ENCODE measurements at places on chromosomes 13 and 19. TPM values are rescaled to one million over a fixed set of nuclear protein-coding genes. Genes with fewer than 3 reads are reported as not detected.

DNA sequence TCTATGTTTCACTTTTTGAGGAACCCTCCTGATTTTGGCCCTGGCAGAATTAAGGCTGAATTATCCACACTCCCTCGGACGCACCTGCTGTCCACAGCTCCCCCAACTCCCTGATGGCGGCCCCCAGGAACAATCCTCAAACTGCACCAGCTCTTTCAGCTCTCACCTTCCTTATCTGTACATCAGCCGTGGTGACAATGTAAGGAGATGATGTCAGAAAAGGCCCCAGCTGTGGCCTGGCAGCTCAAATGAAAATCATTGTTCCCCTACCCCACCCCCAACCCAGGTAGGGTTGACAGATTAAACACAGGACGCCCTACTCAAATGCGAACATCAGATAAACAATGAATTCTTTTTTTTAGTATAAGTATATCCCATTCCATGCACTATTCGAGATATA lies 35.0 kb upstream of the KLF2 start:
- no peak for DNase-seq
- H3K27ac ChIP-seq: no peak overlapping the region
- peaks cover 28% of the 10 kb centered on the region for H3K4me1 ChIP-seq
- peaks cover 15% of the 10 kb centered on the region for H3K27me3 ChIP-seq
- H3K36me3 ChIP-seq: no peaks in the 10 kb centered on the region

Gene POLD1
- 37.2 TPM for total RNA-seq

Gene DLL3
- 1.00 TPM for total RNA-seq

Gene KLK6
- total RNA-seq: not detected

Gene TNNI3
- total RNA-seq: not detected

- H3K27me3 ChIP-seq: no peaks in the 10 kb centered on the region
- no peaks in the 10 kb centered on the region for H3K36me3 ChIP-seq
- no peak overlapping the region for H3K27ac ChIP-seq
- peak; percentile 80 for DNase-seq
Observed at GRCh38 chr13:51999510-51999911, 11.7 kb downstream of the ATP7B start.

DNA sequence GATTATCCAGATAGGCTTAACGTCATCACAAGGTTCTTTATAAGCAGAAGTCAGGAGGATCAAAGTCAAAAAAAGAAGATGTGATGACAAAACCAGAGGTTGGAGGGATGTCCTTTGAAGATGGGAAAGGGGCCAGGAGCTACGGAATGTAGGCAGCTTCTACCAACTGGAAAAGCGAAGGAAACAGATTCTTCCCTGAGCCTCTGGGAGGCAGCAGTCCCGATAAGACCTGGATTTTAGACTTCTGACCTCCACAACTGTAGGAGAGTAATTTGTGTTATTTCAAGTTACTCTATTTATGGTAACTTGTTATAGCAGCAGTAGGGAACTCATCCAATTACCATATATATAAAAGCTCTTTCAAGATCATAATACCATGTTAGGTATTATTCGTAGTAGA lies 98.8 kb upstream of the MYCBP2 start:
- H3K4me1 ChIP-seq: no peaks in the 10 kb centered on the region
- H3K27me3 ChIP-seq: no peaks in the 10 kb centered on the region
- no peak overlapping the region for H3K4me3 ChIP-seq

Gene KLK8
- total RNA-seq: not detected

GRCh38 chr13:101127741-101128353 lies 288.5 kb downstream of the NALCN start:
- no peak overlapping the region for H3K4me3 ChIP-seq
- peaks cover 4% of the 10 kb centered on the region for H3K36me3 ChIP-seq
- DNase-seq: no peak
- H3K27me3 ChIP-seq: no peaks in the 10 kb centered on the region

GRCh38 chr13:74066937-74067336 lies 67.3 kb downstream of the KLF12 start:
- H3K27me3 ChIP-seq: no peaks in the 10 kb centered on the region
- H3K27ac ChIP-seq: peak overlapping the region; percentile 49
- H3K36me3 ChIP-seq: peaks cover 1% of the 10 kb centered on the region
- no peak overlapping the region for H3K4me3 ChIP-seq
- DNase-seq: no peak

GRCh38 chr13:70432276-70432805 lies 324.1 kb upstream of the KLHL1 start:
- no peaks in the 10 kb centered on the region for H3K4me1 ChIP-seq
- H3K27me3 ChIP-seq: no peaks in the 10 kb centered on the region
- no peaks in the 10 kb centered on the region for H3K36me3 ChIP-seq
- no peak overlapping the region for H3K27ac ChIP-seq
- no peak for DNase-seq
- no peak overlapping the region for H3K4me3 ChIP-seq

Gene IQCN
- total RNA-seq: 2.4 TPM

Gene CACNG8
- not detected for total RNA-seq

DNA sequence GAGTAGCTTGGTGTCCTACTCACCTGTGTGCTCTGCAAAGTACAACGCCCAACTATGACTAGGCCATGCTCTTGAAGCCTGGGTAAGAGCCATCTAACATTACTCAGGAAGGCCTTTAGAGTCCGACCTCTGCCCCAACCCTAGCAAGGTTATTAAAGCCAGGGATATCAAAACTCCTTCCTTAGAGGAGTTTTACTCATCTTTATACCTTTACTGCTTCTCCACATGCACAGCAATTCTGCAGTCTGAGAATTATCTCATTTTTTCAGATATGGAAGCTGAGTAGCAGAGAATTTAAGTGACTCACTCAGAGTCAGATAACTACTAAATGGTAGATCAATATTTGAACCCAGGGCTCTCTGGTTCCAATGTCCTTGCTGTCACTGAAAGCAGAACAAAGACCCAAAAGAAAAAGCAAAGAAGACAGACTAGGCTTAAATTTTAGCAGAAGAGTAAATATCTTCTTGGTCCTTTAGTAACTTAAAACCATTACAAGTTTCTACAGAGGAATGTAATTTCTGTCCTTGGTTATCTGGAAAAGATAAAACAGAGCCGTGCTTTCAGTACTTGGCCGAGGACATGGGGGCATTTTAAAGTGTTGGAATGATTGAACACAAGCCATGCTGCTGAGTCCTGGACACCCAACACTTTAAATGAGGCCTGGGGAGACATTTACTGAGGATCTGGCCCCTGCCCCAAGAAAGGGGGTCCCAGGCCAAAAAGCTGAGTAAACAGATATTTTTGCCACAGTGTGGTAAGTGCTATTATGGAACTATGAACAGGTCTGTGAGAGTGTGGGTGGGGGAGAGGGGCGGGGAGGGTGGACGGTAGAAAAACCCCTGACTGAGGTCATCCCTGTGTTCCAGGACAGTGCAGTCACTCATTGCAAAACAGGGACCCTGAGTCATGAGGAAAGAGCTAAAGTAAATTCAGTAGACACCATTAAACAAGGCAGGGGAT lies 18.4 kb upstream of the KPNA3 start:
- no peak for DNase-seq
- H3K27me3 ChIP-seq: peaks cover 14% of the 10 kb centered on the region
- H3K4me1 ChIP-seq: no peaks in the 10 kb centered on the region
- H3K4me3 ChIP-seq: no peak overlapping the region
- H3K27ac ChIP-seq: no peak overlapping the region
- H3K36me3 ChIP-seq: no peaks in the 10 kb centered on the region

DNA sequence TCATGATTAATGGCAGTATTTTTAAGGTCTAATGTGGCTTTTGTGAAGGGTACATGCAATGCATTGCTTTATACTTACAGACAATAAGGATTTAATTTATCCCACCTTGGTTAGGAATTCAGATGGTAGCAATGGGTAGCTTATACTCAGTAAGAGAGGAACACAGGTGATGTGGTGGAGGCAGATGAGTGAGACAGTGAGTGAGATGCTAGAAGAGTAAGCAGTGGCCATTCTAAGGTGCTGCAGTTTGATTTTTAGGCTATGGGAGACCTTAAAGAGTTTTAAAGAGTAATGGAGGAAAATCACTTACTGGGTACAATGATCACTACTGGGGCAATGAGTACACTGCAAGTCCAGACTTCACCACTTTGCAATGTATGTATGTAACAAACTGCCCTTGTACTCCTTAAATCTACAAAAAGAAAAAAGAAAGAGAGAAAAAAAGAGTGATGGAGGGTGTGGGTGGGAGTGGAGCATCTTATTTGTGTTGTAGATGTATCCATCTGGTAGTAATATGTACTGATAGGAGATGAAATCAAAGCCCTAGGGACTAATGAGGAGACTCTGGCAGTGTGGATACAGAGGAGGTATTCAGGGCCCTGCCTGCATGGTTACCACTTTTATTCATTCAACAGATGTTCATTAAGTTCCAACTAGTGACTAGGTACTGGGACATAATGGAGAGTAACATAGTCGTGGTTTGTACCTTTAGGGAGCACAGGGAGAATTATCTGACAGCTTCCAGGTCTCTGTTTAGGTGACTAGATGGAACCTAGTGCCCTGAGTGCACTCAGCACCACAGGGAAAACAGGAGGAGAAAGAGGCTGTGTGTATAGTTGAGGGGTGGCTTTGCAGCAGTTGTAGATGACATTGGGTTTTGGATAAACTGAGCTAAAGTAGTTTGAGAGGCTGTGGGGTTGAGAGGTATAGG lies 99.0 kb downstream of the GPC6 start:
- no peak for DNase-seq
- no peaks in the 10 kb centered on the region for H3K27me3 ChIP-seq
- no peak overlapping the region for H3K27ac ChIP-seq
- peaks cover 44% of the 10 kb centered on the region for H3K4me1 ChIP-seq

Gene FCAR
- not detected for total RNA-seq

GRCh38 chr19:21677696-21678418 lies 89.5 kb downstream of the ZNF100 start:
- no peak for DNase-seq
- H3K27me3 ChIP-seq: no peaks in the 10 kb centered on the region
- no peak overlapping the region for H3K4me3 ChIP-seq
- no peaks in the 10 kb centered on the region for H3K36me3 ChIP-seq
- H3K27ac ChIP-seq: no peak overlapping the region

- peak overlapping the region; percentile 83 for H3K27ac ChIP-seq
- H3K27me3 ChIP-seq: no peaks in the 10 kb centered on the region
- peak overlapping the region; percentile 63 for H3K4me3 ChIP-seq
- no peak for DNase-seq
Observed at GRCh38 chr19:13864667-13865570, 12.0 kb upstream of the NANOS3 start.

- DNase-seq: no peak
- H3K4me1 ChIP-seq: peaks cover 11% of the 10 kb centered on the region
- H3K4me3 ChIP-seq: no peak overlapping the region
Observed at GRCh38 chr19:49912965-49913685, 15.9 kb upstream of the ATF5 start.

All from chondrocyte (in vitro differentiated cells).